ENCODE measurements at places on chromosomes 1 and 21.

DNA sequence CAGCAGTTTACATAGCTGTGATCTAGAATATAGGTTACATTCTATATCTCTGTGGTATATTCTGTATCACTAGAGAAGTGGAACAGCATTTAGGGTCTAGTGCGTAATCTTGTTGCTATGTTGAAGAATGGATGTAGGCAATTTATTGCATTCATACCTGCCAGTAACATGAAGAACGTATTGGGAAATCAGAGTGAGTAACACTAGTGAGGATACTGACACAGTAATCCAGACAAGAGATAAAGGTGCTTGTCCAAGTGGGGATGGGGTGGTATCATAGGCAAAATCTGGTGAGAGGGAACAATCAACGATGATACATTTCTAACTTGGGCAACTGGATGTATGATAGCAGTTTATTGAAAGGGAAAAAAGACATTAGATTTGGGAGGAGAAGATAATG is 9.8 kb downstream of the PPP2R5A start:
- DNase-seq: no peak

DNA sequence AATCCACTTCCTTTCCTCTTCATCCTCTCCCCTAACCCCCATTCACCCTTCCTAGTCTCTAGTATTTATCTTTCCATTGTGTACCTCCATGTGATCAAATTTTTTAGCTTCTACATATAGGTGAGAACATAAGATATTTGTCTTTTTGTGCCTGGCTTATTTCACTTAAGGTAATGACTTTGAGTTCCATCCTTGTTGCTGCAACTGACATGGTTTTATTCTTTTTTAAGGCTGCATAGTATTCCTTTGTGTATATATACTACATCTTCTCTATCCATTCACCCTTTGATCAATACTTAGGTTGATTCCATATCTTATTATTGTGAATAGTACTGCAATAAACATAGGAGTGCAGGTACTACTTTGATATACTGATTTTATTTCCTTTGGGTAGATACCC is 128.7 kb downstream of the PCBP3 start:
- DNase-seq: no peak

DNA sequence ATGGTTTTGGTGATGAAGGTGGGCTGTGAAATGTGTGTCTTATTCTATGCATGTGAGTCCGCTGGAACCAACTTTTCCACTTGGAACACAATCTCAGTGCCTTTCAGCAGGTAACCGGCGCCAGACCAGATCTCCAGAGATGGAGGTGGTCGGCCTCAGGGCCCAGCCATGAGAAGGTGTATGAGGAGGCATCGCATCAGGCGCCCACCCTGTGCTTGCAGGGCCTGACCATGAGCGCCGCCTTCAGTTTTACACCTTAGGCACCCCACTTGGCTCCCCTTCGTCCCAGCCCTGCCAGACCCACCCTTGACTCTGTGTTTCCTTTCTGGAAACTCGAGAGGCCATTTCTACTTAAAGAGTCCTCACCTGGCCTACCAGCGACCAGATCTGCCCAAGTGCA is 48.6 kb upstream of the ATF3 start:
- DNase-seq: no peak

DNA sequence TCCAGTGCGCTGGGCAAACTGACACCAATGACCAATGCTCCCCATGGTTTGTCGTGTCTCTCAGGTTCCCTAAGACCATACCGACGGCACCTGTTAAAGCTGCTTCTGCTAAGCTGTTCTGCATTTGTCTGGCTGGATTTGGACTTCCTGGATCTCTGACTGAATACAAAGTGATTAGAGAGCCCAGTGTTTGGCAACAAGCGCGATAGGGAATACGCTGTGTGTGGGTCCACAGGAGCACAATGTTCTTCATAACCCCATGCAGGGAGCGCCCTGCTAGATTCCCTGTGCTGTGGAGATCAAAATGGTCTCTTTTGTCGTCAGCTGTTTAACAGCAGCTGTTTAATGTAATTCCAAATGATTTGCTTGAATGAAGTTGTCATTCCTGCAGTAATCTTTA is 26.0 kb upstream of the ESRRG start:
- DNase-seq: no peak

DNA sequence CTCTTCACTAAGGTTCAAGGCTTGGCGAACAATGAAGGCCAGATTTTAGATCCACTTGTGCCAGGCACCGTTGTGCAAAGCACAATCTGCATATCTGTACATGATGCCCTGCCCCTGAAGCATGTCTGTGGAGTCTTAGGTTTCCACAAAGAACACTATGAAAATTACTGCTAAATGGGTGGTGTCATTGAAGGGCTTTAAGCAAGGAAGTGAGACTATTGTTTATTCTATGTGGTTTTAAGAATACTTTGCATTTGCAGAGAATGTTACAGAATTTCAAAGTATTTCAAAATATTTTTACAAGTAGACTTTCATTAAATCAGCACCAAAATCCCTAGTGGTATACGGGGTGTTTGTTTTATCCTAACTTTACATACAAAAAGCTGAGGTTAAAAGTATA is 8.8 kb downstream of the TSEN15 start:
- DNase-seq: no peak

DNA sequence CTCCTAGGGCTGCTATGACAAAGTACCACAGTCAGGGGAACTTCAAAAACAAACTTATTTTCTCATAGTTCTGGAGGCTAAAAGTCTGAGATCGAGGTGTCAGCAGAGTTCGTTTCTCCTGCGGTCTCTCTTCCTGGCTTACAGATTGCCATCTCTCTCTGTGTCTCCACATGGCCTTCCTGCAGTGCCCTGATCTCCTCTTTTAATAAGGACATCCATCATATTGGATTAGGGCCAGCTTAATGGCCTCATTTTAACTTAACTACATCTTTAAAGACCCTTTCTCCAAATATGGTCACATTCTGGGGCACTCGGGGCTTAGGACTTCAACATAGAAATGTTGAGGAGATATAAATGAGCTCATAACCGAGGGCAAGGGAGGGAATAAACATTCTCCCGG is 12.2 kb downstream of the C1orf74 start:
- DNase-seq: no peak

DNA sequence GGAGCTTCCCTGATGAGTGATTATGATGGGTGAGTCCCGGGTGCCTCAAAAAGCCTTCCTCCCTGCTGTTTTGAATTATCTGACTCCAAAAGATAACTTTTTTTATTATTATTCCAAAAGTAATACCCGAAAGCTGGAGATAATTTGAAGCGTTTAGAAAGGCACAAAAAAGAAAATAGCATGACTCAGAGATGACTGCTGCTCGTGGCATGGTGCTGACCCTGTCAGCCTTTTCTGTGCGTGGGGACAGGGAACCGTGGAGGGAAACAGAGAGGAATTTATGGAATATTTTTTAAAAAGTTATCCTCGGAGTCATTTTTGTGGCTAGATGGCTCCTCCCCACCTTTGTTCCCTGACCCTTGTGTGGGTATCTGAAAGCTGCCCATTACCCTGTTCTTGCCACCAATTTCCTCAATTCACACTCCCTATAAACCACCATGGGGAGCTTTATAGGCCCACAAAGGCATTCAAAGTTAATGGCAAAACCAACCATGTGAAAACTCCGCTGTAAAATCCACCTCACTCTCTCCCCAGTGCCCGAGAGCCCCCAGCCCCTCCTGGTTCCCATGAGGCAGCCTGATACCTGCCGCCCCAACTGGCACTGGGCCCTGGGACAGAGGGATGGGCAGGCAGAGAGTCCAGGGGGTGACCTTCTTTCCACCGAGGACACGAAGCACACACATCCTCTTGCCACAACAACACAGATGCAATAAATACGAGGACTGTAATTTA is 37.5 kb downstream of the IGSF21 start:
- DNase-seq: no peak

Data from CD4-positive, alpha-beta T cell treated with Interleukin-17A for 1 hour (primary cell).